ENCODE measurements at places on chromosomes 11 and 22.

DNA sequence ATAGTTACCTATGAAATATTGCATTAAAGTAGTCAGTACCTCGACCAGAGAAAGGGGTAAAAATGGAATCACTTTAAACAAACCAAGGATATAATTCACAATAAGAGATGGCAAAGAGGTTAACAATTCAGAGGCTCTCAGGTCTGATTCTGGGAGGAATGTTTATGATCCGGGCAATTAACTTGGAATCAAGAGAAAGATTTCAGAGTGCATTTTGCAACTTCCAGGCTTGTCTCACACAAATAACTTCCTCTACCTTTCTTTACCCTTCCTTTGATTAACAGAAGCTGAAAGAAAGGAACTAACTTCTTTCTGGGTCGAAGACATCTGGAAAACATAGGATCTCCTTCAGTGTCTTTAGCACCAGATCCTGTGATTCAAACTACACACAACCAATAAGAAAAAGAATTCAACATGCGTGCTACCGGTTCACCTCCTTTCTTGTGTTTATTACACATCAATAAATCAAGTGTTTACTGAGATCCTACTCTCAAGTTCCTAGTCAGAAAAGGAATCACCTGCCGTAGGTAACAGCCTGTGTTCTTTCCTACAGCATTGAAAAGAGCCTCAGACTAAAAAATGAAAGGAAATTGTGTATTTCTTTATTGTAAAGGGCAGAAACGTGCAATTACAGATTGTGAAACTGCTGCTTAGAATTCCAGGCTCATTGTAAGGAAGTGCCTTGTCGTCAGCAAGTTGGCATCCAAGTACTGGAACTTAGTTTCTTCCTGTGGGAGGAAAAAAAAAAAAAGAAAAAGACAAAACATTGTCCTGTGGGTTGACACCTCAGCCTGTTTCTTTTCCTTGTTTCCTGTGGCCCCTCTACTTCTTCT lies 29.5 kb downstream of the CARD18 start:
- DNase-seq, result no peak

GRCh38 chr11:1486054-1486825 lies at the start of gene MOB2:
Gene MOB2, minus strand, starts transcription at chr11:1486779. Its CDS starts 223 bp downstream, at chr11:1486556.
- no peak for DNase-seq

DNA sequence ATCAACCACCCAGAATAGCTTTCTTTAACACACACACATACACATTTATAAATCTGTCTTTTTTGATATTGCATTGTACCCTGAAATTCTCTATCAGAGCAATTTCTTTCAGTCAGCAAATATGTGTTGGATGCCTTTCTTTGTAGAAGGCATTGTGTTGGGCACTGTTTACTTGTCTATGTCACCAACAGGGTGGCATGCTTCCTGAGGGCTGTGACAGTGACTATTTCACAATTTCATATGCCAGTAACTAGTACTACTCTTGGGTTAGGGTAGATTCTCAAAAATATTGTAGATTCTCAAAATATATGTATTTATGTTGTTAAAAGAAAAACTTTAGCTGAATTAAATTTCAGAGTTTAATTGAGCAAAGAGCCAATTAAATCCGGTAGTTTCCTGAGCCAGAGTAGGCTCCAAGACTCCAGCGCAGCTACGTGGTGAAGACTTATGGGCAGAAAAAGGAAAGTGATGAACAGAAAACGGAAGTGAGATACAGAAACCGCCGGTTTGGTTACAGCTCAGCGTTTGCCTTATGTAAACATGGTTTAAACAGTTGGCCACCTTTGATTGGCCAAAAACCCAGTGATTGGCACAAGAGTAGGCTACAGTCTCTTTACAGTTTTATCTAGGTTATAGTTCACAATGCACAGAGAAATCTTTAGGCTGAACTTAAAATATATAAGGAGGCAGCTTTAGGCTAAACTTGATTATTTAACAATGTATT lies 723.3 kb downstream of the NTM start:
- no peak for DNase-seq

DNA sequence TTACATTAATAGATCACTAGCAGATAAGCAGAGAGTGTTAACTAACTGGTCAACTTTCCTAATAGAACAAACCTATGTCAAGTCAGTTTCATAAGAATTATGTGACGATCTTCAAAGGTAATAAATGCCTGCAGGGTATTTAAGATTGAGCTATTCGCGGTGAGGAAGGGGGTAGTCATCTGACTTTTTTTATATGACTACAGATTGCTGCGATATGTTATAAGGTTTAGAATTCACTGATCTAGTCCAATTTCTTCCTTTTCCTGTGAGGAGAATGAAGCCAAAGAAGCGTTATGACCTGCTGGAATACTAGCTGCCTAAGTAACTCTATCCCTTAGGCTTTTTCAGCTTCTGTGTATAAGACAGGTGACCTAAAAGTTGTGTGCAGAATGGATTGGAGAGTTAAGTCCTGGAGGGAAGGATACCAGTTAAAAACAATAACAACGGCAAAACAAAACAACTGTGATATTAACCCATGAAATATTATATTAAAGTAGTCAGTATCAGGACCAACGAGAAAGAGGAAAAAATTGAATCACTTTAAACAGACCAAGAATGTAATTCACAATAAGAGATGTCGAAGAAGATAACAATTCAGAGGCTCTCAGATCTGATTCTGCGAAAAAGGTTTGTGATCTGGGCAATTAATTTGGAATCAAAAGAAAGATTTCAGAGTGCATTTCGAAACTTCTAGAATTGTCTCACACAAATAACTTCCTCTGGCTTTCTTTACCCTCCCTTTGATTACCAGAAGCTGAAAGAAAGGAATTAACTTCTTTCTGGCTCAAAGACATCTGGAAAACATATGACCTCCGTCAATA lies 630 bp downstream of the CASP4 start:
- no peak for DNase-seq

GRCh38 chr11:121257289-121257688 lies 35.3 kb upstream of the SC5D start:
- DNase-seq, result no peak

GRCh38 chr11:69915501-69916250 lies 96.5 kb upstream of the FGF3 start:
- DNase-seq, result no peak

- DNase-seq, result no peak
Observed at GRCh38 chr11:130673698-130674097, 225.3 kb downstream of the ADAMTS15 start.

GRCh38 chr11:10659339-10660216 lies 34.0 kb downstream of the IRAG1 start:
- DNase-seq, result no peak

GRCh38 chr11:95557376-95557775 lies 232.2 kb downstream of the FAM76B start:
- DNase-seq, result no peak

DNA sequence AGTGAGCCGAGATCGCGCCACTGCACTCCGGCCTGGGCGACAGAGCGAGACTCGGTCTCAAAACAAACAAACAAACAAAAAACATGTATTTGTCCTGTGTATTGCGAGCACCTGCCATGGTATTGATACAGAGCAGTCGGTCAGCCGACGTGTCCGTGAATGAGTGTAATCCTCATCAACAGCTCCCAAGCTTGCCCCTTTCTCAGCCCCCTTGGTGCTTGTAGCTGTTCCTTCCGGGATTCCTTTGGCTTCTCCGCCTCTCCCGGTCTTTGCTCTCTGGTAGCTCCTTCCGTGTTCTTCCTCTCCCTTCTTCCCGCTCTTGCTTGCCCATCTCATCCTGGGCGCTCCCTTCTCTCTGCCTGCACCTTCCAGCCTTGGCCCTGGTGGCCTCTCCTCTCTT lies 10.9 kb downstream of the ZNF74 start:
- no peak for DNase-seq

- no peak for DNase-seq
Observed at GRCh38 chr22:38205261-38206128, 3.7 kb downstream of the MAFF start.

DNA sequence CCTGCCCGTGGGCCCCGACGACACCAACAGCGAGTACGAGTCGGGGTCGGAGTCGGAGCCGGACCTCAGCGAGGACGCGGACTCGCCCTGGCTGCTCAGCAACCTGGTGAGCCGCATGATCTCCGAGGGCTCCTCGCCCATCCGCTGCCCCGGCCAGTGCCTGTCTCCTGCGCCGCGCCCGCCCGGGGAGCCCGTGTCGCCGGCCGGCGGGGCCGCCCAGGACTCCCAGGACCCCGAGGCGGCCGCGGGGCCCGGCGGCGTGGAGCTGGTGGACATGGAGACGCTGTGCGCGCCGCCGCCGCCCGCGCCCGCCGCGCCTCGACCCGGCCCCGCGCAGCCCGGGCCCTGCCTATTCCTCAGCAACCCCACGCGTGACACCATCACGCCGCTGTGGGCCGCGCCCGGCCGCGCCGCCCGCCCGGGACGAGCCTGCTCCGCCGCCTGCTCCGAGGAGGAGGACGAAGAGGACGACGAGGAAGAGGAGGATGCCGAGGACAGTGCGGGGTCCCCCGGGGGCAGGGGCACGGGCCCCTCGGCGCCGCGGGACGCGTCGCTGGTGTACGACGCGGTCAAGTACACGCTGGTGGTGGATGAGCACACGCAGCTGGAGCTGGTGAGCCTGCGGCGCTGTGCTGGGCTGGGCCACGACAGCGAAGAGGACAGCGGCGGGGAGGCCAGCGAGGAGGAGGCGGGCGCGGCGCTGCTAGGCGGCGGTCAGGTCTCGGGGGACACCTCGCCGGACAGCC lies 3.8 kb downstream of the MAPK8IP2 start:
- DNase-seq, result no peak

DNA sequence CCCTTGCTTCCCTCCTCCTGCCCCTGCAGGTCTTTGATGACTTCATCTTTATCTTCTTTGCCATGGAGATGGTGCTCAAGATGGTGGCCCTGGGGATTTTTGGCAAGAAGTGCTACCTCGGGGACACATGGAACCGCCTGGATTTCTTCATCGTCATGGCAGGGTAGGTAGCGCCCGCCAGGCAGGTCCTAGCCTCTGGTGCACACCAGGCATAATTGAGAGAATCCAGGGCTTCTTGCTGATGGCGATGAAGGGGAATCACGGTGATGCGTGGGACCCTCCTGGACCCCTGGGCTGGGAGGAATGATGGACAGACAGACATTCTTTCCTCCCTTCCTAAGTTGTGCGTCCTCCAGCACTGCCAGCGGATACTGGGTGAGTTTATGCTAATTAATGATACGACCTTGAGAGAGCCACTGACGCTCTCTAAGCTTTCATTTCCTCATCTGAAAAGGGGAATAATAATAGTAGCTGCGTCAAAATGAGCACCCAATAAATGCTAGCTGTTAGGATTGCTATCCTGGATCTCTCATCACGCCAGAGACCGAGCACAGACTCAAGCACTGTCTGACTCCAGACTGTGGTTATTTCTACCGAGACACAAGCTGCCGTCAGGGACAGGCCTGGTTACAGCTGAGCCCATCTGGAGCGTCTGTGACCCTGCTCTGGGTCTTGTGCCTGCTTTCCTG lies 30.1 kb downstream of the CACNA1I start:
- no peak for DNase-seq

- DNase-seq, result no peak
Observed at GRCh38 chr11:67274768-67275605, 8.7 kb downstream of the GRK2 start.

- DNase-seq, result no peak
Observed at GRCh38 chr11:27370374-27370773, 7.4 kb upstream of the CCDC34 start.
